ENCODE measurements at places on chromosomes 5 and 9.

- no peak for DNase-seq
Observed at GRCh38 chr5:126718236-126718868, 58.6 kb upstream of the LMNB1 start.

DNA sequence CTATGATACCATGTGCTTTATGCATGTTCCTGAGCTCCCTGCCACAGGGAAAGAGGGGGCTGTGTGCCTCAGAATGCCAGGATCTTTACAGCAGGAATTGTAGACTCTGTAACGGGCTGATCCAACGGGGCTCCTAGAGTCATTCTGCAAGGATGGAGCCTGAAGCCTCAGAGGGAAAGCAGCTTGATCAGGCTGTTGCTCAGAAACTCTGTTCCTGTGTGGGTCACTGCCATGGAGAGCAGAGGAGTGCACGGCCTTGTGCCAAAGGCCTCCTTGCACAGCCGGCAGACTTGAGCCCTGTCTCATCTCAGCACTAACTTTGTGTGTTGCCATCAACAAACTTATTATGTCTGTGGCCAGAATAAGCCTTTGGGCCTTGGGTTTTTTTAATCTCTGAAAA, 51.8 kb downstream of the AMBP start:
- DNase-seq = no peak

DNA sequence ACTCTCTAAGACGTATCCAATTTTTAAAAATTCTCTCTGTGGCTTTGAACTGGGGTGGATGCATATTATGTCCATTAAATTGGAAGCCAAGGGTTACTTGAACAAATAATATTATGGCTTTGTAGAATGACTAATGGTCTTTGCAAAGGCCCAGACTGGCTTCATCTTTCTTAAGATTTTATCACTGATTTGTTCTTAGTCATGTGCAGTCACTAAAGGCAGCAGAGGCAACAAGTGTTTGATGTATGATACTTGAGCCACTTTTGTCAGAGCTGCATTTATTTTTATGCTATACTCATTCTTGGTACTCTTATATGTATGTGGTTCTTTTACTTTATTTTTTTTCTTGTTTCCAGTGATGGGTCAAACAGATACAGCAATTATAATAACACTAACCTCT, 152.2 kb downstream of the NR2F1-AS1 start:
- no peak for DNase-seq

GRCh38 chr5:53983568-53984460, 326.6 kb downstream of the ARL15 start:
- DNase-seq = no peak

- DNase-seq = no peak
Observed at GRCh38 chr5:127112347-127112864, 39.1 kb upstream of the C5orf63 start.

DNA sequence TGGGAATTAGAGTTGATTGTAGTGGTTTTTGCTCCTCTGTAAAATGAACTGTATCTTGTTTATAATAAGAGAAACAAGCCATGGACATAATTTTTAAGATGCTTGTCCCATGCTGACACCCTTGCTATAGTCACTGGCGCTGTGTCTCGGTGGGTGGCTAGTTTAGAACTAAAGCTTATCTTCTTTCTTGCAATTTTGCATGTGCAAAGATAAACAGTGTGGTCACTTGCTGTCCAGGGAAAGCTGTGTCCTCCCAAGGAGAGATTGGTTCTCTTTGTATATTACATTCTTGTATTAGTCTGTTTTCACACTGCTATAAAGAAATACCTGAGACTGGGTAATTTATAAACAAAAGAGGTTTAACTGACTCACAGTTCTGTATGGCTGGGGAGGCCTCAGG, 143.8 kb downstream of the MELK start:
- DNase-seq = no peak
